ENCODE measurements at places on chromosomes 11 and 22. TPM values are rescaled to one million over a fixed set of nuclear protein-coding genes. Genes with fewer than 3 reads are reported as not detected.
A peak's percentile ranks its signal among the peaks of the same experiment; 100 is the strongest.

The IGLL1 gene
- not detected for total RNA-seq

The PLAAT2 gene
- total RNA-seq, result not detected

GRCh38 chr11:126805870-126806269, 194.7 kb downstream of the KIRREL3 start:
- H3K36me3 ChIP-seq, result no peaks in the 10 kb centered on the region
- DNase-seq, result no peak
- no peaks in the 10 kb centered on the region for H3K27me3 ChIP-seq
- no peak overlapping the region for H3K27ac ChIP-seq
- no peak overlapping the region for H3K4me3 ChIP-seq

The GAB4 gene
- total RNA-seq, result 1.5 TPM

The CSNK2A3 gene
- 4.8 TPM for total RNA-seq

The MGAT3 gene
- total RNA-seq, result 10.2 TPM

DNA sequence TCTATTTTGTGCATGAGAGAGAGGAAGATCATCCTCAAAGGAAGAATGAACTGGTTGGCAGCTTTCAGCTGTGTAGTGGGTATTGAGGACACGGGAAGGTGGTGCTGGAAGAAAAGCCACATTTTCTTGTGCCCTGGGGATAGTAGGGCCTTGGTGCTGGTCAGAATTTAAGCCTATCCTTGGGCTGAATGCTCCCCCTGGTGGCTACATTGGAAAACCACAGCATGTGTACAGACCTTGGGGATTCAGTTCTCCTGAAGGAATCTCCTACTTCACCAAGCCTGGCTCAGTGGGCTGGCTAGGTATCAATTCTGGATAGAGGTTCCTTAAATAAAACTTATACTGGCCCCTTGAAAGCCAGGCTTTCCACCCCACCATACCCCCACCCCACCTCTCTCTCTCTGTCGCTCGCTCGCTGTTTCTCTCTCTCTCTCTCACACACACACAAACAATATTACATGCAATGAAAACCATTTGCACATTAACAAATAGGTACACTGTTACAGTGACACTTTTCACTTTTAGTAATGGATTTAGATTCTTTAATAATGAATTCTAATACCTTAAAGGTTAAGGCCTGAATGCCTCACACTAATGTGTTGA, 2.8 kb upstream of the OR51M1 start:
- H3K36me3 ChIP-seq, result no peaks in the 10 kb centered on the region
- no peaks in the 10 kb centered on the region for H3K27me3 ChIP-seq
- no peaks in the 10 kb centered on the region for H3K4me1 ChIP-seq
- DNase-seq, result peak; percentile 89

The C11orf86 gene
- 0.21 TPM for total RNA-seq

DNA sequence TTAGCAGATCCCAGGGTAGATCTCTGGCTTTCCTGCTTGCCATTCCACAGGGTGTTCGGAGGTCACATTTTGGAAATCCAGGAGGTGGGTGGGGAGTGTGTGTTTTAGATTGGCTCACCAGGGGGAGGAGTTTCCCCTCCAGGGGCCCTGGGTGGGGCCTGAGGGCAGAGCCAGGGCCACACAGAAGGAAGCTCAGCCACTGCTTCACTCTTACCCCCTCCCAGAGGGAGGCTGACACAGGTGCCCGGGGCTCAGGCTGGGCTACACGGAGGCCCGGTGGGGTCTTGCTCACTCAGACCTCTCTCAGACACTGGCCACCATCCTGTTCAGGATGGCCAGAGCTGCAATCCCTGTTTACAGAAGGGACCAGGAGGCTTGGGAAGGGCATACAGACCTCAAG, 2.5 kb downstream of the WNT7B start:
- H3K27ac ChIP-seq, result no peak overlapping the region
- H3K27me3 ChIP-seq, result peaks cover 95% of the 10 kb centered on the region
- DNase-seq, result no peak
- no peaks in the 10 kb centered on the region for H3K36me3 ChIP-seq

- no peak overlapping the region for H3K27ac ChIP-seq
- no peaks in the 10 kb centered on the region for H3K27me3 ChIP-seq
- no peak for DNase-seq
- no peaks in the 10 kb centered on the region for H3K36me3 ChIP-seq
- H3K4me3 ChIP-seq, result no peak overlapping the region
- H3K4me1 ChIP-seq, result no peaks in the 10 kb centered on the region
Observed at GRCh38 chr11:23403210-23404185, 543.2 kb upstream of the CCDC179 start.

- H3K27ac ChIP-seq, result no peak overlapping the region
- H3K36me3 ChIP-seq, result no peaks in the 10 kb centered on the region
- no peak overlapping the region for H3K4me3 ChIP-seq
- H3K27me3 ChIP-seq, result no peaks in the 10 kb centered on the region
- no peaks in the 10 kb centered on the region for H3K4me1 ChIP-seq
- peak; percentile 73 for DNase-seq
Observed at GRCh38 chr22:29245626-29246385, 22.0 kb downstream of the RHBDD3 start.

DNA sequence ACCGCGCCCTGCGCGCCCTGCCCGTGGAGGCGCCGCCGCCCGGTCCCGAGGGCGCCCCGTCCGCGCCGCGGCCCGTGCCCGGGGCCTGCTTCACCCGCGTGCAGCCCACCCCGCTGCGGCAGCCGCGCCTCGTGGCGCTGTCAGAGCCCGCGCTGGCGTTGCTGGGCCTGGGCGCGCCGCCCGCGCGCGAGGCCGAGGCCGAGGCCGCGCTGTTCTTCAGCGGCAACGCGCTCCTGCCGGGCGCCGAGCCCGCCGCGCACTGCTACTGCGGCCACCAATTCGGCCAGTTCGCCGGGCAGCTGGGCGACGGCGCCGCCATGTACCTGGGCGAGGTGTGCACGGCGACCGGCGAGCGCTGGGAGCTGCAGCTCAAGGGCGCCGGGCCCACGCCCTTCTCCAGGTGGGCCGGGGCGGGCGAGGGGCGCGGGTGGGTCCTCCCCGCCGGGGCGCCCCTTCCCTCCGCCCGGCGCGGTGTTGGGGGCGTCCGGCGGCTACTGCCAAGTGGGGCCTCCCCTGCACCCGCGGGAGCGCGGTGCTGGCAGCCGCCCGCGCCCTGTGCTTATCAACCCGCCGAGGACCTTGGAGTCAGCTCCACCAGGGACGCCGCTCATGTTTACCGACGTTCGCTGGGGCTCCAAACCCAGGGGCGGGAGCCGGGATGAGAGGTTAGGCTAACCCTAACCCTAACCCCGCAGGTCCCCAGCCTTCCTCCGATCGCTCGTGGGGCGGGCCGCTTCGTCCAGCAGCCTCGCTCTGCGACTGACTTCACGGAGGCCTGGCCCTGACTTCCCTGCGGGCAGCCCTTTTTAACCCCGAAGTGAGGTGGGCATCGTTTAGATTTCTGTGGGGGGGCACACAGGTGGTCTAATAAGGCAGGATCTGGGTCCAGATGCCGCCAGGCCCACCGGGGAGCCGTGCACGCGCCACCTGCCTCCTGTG, 649 bp downstream of the SELENOO start:
- H3K27me3 ChIP-seq, result peaks cover 9% of the 10 kb centered on the region
- no peak overlapping the region for H3K27ac ChIP-seq
- peak; percentile 52 for DNase-seq
- H3K36me3 ChIP-seq, result no peaks in the 10 kb centered on the region
- H3K4me1 ChIP-seq, result peaks cover 8% of the 10 kb centered on the region

DNA sequence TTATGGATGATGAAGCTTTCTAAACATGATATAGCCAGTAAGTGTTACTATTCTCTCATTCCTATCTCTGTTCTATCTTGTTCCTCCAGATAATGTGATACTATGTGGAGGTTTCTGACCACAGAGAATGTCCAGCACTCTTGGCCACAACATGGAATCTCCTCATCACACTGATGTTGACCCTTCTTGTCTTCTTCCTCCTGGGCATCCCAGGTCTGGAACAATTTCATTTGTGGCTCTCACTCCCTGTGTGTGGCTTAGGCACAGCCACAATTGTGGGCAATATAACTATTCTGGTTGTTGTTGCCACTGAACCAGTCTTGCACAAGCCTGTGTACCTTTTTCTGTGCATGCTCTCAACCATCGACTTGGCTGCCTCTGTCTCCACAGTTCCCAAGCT, 9.9 kb upstream of the OR56B1 start:
- no peaks in the 10 kb centered on the region for H3K4me1 ChIP-seq
- no peaks in the 10 kb centered on the region for H3K36me3 ChIP-seq

GRCh38 chr11:27025957-27026733, 14.5 kb upstream of the BBOX1 start:
- no peak for DNase-seq
- H3K27ac ChIP-seq, result no peak overlapping the region
- H3K27me3 ChIP-seq, result no peaks in the 10 kb centered on the region

DNA sequence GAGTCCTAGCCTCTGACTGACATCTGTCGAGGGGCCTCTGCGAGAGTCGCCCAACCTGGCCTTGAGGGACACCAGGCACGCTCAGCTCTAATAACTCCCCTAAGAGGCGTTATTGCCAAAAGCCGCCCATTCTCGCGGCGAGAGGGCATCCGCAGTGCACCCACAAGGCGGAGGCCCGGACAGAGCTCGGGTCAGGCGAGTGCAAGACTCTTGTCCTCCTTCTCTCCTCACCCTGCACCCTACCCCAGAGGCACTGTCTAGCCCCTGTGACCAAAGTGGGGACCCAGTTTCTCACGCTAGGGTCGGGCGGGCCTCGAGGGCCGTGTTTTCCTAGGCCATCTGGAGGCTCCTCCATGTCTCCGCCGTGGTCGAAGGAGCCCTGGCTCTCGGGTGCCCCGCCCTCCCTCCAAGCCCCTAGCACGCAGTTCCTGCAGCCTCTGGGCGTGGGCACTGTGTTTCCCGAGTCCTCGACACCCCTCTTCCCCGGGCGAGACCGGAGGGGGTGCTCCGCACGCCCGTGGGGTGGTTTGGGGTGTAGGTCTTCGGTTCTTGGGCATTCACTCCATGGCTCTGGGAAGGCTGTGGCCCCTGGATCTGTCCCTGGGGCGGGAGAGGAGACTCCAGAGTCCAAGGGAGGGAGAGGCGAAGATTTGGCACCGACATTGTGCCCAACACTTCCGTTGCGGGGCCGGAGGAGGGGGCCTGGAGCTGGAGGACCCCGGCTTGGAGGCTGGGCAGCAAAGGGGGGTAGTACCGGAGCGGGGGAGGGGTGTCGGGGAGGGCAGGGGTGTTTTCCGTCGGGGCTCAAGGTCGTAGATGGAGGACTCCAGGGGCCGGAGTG, 1.0 kb downstream of the CHRM4 start:
- H3K36me3 ChIP-seq, result no peaks in the 10 kb centered on the region
- peaks cover 63% of the 10 kb centered on the region for H3K27me3 ChIP-seq
- no peak overlapping the region for H3K27ac ChIP-seq
- DNase-seq, result peak; percentile 48
- H3K4me3 ChIP-seq, result peak overlapping the region; percentile 76

GRCh38 chr11:22730319-22730718, 63.9 kb downstream of the GAS2 start:
- DNase-seq, result no peak
- no peaks in the 10 kb centered on the region for H3K4me1 ChIP-seq
- H3K27ac ChIP-seq, result no peak overlapping the region
- H3K36me3 ChIP-seq, result no peaks in the 10 kb centered on the region

- no peaks in the 10 kb centered on the region for H3K36me3 ChIP-seq
- no peak overlapping the region for H3K27ac ChIP-seq
- no peaks in the 10 kb centered on the region for H3K4me1 ChIP-seq
Observed at GRCh38 chr11:35308157-35308556, 111.2 kb downstream of the SLC1A2 start.

The PGA5 gene
- total RNA-seq, result 0.12 TPM

DNA sequence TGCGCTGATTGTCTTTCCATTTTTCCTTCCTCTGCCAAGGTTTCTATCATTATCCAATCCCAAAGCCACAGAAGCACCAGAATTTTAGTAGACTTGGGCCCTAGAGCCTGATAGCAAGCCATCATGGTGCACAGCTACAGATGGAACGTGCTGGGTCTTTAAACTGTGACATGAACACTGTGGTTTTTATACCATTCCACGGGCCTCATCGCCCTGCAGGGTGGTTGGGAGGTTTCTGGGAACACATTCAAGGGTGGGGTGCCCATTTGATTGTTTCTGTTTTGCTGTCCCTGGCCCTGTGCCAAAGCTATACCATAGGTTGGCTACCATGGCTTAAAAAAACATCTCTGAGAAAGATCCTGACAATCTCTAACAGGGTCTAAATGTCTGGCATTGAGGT, 151.9 kb downstream of the CACNA1I start:
- no peak for DNase-seq
- H3K4me3 ChIP-seq, result no peak overlapping the region
- no peaks in the 10 kb centered on the region for H3K36me3 ChIP-seq
- no peaks in the 10 kb centered on the region for H3K27me3 ChIP-seq
- H3K4me1 ChIP-seq, result no peaks in the 10 kb centered on the region

DNA sequence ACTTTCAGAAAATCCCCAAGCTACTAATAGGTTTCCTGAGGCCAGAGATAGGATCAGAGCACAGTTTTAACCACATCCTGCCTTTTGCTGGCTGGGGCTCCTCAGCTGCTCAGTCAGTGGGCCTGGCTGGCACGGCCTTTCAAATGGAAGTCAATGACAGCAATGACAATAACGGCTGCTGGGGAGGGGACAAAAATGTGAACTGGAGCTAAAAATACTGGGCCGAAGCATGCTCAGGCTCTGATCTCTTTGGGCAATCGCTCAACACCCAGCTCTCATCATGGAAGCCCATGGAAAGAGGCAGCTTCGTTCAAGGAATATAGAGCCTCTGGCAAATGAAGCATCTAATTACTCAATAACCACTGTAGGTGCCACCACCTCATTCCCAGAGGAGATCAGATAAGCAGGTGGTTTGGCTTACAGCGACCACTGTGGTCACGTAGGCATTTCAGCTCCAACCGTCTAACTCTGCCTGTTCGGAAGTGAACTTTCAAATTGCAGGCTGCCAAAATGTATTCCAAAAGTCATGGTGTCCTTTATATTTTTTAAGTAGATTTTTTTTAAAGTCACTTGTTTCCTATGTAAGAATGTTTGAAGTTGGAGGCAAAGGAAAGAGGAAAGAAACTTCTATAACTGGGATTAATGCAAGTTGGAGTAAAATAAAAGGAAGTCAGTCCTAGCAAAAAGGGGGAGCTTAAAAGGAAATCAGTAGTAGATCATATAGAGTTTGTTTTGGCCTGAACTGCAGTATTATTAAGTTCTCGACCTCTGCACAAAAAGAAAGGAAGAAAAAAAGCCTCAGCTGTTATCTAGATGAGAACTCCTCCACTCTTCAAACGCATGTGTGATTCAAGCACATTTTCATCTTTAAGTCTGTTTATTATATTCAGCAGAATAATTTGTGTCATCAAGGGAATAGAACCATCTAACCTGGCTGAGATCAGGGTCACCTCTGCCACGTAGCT, 14.1 kb downstream of the WT1 start:
- peaks cover 44% of the 10 kb centered on the region for H3K27me3 ChIP-seq
- no peak for DNase-seq
- H3K36me3 ChIP-seq, result no peaks in the 10 kb centered on the region
- H3K27ac ChIP-seq, result no peak overlapping the region
- no peak overlapping the region for H3K4me3 ChIP-seq

- peaks cover 33% of the 10 kb centered on the region for H3K4me1 ChIP-seq
- no peaks in the 10 kb centered on the region for H3K27me3 ChIP-seq
- no peak for DNase-seq
- H3K4me3 ChIP-seq, result no peak overlapping the region
Observed at GRCh38 chr11:12809864-12810567, 135.8 kb downstream of the TEAD1 start.

The SLC29A2 gene
- 31.1 TPM for total RNA-seq

Data from GM23338 (cell line).